Immature natural killer cell (primary cell): ENCODE measurements at places on chromosomes 16 and 17. TPM values are rescaled to one million over a fixed set of nuclear protein-coding genes. Genes with fewer than 3 reads are reported as not detected.

- DNase-seq, result no peak
Observed at GRCh38 chr17:16329519-16330271, 23.6 kb downstream of the CENPV start.

SSTR5 gene
- polyA plus RNA-seq, result not detected

MT1E gene
- 1.4 TPM for polyA plus RNA-seq

- DNase-seq, result no peak
Observed at GRCh38 chr17:2551928-2552327, 40.2 kb upstream of the METTL16 start.

ACSF2 gene
- 5.4 TPM for polyA plus RNA-seq

DNA sequence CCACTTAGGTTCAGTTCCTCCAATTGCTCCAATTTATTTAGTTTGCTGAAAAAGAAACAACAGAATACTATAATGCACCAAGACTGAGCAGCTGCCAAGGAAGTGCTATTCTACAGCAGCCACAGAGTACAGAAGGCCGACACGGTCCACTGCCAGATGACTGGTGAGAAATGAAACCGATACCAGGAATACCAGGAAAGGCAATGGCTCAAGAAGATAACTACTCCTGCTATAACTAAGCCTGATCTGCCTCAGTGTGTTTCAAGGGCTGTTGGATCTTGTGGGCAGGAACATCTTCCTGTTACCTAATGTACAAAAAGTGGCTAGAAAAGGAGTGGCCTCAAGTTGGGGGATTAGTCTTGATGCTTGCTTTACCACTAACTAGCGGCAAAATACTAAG is 32.8 kb downstream of the MARVELD3 start:
- no peak for DNase-seq

MAP2K4 gene
- 29.5 TPM for polyA plus RNA-seq

HSD3B7 gene
- not detected for polyA plus RNA-seq

- DNase-seq, result no peak
Observed at GRCh38 chr17:35159940-35160339, 12.3 kb downstream of the UNC45B start.

DNA sequence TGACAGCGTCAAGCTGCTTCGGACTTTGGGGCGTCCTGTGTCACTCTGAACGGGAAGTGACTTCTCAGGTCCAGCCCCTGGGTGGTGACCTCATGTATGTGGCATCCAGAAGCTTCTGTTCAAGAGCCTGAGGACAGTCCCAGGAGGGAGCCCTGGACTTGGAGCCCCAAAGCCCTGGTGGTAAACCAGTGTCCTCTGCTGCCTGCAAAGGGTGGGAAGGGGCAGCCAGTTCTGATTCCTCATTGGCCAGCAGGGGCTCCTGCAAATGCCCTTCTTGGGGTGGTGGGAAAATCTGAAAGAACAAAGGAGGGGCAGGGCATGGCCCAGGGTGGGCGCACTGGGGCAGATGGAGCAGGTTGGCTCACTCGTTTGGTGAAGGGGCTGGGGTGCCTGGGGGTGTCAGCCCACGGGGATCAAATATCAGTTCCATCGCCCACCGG is 1.6 kb downstream of the OSGIN1 start:
- DNase-seq, result no peak

DNA sequence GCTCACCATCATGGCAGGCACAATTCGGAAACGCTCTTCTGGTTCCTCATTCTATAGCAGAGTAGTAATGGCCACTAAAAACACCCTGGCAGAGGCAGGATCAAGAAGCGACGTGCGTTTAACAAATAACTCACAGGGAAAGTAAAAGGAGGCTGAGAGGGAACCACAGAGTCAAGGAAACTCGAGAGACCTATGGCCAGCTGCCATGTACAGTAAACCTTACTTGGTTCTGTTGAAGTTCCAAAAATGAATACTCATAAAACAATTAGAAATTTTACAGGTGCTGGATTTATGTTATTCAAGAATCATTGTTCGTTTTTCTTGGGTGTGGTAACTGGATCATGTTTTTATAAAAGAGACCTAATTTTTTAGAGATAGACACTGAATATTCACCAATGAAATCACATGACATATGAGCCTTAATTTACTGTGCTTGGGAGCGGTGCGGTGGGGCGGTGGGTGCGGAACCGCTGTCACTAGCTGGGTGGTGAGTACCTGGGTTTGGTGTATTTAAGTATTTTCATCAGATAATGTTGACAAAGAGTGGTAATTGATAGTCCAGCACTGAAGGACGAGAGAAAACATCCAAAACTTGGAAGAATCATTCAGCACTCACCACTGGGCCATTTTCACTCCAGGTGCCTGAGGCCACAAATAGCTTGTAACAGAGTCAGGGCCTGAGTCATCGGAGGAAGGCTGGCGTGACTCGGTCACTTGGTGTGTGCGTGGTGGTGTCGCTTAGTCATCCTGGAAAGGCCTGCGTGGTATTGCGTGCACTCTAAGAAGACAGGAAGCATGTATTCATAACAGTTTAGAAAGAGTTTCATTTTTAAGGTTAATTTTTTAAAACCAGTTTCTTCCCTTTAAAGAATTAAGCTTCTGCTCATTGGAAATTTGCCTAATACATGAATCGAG is 135.4 kb upstream of the CHMP6 start:
- DNase-seq, result peak; percentile 61

DNA sequence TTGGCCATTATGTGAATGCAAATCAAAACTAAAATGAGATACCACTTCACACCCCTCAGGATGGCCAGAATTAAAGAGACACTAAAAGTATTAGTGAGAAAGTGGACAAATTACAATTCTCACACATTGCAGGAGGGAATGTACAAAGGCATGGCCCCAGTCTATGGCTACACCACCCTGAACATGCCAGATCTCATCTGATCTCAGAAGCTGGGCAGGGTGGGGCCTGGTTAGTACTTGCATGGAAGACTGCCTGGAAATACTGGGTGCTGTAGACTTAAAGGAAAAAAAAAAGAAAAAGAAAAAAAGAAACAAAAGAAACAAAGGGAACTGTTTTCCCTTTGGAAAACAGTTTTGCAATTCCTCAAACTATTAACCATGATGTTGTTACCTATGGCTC is 97.0 kb upstream of the RBL2 start:
- no peak for DNase-seq

DNA sequence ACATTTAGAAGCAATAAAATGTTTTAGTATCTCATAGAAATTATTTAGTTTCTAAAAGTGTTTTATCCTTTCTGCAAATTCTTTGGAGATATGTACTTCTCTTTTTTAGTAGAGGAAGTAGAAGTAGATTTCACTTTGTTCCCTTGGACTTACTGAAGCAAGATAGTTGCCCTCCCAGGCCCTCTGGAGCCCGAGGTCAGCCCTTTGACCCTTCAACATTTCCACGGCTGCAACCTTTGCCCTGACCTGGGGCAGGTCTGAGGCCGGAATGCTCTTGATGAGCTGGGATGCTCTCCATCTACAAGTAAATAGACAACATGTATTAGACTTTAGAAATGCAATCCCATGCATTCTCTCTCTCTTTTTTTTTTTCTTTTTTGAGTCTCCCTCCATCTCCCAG is 167.5 kb downstream of the CDK5R1 start:
- no peak for DNase-seq

DNA sequence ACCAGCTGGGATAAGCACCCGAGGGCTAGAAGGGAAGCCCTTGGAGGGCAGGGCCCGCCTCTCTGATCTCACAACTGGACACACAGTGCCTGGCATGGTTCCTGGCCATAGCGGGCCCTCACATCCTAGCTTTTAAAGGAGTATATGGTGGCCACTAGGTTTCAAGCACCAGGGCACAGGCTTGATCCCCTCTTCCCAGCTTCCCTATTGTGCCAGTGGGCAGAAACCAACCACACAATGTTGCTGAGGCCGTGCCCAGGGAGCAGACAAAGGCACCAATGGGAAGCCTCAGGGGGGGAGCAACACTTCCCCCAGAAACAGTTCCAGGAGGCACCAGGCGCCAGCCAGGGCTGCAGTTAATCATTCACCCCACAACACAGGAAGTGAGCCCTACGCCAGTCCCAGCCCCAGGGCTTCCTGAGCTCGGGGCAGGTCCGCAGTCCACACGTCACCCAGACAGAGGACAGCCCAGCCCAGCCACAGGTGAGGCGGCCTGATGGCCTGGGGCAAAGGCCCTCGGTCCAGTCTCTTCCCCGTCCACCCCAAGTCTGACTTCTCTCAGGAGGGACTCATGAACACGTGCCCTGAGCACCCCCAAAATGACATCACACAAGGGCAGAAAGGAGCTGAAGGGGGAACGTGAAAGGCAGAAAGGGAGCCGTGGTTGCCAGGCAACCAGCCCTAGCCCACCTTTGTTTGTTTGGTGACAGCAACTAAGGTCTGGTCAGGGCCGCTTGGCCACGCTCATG is 12.8 kb downstream of the SMIM5 start:
- DNase-seq, result peak; percentile 36

DNA sequence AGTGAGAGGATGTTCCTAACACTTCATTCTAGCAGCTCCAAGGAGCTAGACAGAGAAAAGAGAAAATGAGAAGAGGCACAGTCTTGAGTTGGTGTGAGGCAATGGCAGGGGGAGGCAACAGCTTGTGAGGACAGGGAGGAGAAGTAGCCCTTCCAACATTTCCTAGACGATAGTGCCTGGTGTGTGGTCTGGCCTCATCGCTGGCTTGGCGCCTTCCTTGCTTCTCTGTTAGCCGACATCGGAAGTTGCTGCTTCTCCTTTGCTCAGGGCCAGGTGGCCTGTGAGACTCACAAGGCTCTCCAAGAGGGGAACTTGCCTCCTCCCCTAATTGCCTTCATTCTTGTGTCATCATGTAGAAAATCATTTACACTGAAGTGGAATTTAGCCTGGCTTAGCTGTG is 208.7 kb downstream of the MAP2K4 start:
- no peak for DNase-seq

EDC4 gene
- polyA plus RNA-seq, result 23.8 TPM

GRCh38 chr17:34076743-34077631 is 178.1 kb upstream of the CCL2 start:
- no peak for DNase-seq

CCL16 gene
- not detected for polyA plus RNA-seq

PNMT gene
- 1.6 TPM for polyA plus RNA-seq

LPCAT2 gene
- 2.6 TPM for polyA plus RNA-seq

DNA sequence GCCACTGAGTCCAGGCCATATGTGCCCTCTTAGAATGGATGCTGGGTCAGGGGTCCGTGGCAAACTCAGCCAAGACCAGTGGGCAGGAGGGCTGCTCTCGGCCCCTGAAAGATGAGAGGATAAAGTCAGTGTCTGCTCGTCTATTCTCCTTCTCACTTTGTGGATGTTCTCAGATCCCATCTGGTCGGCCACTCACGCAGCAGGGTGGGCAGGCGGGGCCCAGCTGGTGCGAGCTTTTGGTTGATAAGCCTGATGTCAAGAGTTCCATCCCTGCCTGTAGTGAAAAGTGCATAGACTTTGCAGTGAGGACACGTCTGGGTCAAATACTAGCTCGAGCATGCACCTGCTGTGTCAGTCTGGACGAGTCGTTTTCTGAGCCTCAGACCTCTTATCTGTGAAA is 556.2 kb upstream of the EEF2KMT start:
- no peak for DNase-seq

HS3ST3A1 gene
- 1.8 TPM for polyA plus RNA-seq

- no peak for DNase-seq
Observed at GRCh38 chr17:72409405-72410002, 288.7 kb downstream of the SOX9 start.

LRRC75A gene
- 1.3 TPM for polyA plus RNA-seq

GRCh38 chr17:16250635-16251034 is 33.6 kb downstream of the PIGL start:
- no peak for DNase-seq
